Stimulated activated naive CD8-positive, alpha-beta T cell treated with anti-CD3 and anti-CD28 coated beads, Interleukin-15, amount 100 ng/mL, for 72 hours (primary cell): ENCODE measurements at places on chromosomes 12 and 14.

GRCh38 chr12:52062167-52063081 lies 7.4 kb upstream of the ATG101 start:
- no peak for DNase-seq

DNA sequence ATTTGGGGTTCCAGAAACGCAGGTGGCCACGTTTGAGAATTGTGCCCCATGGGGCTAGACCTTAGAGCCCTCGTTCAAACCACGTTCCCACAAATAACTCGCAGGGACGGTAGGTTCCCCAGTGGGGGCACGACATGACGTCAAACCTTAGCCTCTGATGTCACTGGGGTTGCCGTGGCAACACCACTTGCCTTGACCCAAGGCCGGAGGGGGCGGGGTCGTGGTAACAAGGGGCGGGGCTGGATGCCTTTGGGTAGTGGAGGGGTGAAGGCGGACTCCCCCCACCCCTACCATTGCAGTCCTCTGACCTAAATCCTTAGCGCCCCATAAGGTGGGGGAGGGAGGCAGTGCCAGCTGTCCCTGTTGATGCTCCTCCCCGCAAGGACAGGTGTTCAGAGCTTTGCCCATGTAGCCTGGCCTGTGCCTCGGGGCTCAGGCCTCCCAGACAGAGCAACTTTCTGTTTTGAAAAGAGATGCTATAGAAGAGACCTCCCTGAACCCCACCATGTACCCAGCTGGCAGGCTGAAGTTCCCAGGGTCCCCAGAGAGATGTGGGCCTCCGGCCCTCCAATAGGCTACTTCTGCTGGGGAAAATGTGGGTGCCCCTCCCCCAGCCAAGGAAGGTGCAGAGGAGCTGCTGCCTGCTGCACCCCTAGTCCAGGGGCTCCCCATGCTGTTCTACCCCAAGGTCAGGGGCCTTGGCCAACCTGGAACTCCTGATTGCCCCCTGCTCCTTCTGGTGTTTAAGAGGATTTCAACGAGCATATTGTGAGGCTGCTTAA lies 1.9 kb downstream of the FAM222A start:
- no peak for DNase-seq

DNA sequence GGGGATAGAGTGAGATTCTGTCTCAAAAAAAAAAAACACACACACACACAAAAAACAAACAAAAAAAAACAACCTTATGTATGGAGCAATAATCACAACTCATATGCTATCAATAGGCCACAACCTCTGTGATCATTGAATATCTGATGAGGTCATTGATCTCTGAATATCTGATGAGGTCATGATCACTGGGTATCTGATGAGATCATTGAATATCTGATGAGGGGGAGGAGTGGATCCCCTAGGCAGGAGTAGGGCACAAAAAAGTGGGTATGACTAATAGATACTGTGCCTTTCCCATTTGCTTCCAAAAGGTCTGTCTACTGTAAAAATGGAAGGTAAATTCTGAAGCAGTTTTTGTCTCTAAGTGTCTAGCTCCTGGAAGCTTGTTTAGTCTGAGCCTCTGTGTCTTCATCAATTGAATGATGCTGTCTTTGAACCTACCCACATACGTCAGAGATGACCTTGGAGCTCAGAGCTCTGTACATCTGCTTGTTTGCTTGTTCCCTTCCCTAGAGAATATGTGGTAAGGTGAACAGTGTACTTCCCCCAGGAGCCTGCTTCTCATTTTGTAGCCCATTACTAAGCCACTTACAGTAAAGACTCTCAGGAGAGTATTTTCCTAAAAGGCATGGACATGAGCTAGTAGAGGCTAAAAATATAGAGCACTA lies 13.6 kb downstream of the PAH start:
- DNase-seq, result no peak

DNA sequence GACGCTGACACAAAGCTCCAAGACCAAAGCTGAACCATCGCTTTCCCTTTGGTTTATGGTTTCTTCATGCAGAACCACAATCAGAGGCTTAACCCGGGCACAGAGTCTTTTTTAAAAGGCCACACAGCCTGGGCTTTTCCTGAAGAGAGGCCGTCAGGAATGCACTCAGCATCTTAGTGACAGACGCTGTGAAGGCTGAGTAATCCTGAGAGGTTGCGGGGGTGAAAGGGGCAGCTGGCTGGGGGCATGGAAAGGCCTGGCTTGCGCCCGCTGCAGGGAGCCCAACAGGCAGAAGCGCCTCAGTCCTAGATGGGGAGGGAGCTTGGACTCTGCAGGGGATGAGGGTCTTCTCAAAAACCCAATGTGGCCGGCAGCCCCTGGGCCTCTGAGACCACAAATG lies 13.6 kb downstream of the CTDSP2 start:
- DNase-seq, result no peak

DNA sequence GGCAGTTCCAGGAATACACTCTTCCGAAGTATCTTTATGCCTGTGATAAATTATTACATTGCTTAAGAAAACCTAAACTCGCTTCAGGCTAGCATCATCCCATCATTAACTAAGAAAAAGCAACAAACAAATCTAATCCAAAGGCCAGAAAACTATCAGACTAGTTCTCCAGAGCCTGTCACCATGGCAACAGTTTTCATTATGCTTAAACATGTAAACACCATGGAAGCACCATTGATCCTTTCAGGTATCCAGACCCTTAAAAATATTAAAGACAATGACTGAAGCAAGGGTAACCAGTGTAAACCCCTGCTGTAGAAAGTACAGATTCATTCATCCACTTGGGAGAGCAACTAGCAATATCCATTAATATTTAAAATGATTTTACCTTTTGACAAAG lies 9.8 kb downstream of the DAD1 start:
- DNase-seq, result no peak
